ENCODE measurements at places on chromosomes 2 and 18.

DNA sequence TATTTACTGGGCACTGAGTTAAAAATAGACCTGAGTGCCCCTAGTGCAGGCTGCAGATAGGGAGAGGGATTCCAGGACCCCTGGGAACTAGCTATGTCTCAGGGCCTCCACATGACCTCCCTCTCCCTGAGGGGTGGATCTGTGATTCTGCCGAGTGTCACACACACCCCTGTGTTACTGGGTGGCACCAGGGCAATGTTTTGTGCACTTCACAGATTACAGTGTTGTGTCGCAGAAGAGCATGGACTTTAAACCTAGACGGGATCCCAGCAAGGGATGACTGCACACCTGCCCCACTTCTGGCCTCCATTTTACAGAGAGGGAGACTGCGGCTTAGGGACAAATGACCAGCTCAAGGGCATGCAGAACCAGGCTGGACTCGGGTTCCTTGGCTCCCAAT is 65.6 kb downstream of the ZFP36L2 start:
- DNase-seq = no peak

DNA sequence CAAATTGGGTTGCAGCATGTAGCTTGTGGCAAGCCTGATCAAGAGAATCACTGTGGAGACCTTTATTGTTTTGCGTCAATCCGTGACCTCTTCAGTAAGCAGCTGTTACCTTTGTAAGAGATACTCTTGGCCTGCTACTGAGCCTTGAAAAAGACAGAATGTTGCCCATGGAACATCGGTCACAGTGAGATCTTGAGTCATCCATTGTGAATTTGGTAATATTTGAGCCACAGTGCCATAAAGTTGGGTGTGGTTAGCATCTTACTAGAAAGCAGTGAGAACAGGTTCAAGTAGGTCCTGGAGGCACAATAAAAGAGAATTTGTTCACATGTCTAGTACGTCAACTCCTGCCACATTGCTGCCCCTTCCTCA is 12.7 kb upstream of the EFR3B start:
- no peak for DNase-seq

DNA sequence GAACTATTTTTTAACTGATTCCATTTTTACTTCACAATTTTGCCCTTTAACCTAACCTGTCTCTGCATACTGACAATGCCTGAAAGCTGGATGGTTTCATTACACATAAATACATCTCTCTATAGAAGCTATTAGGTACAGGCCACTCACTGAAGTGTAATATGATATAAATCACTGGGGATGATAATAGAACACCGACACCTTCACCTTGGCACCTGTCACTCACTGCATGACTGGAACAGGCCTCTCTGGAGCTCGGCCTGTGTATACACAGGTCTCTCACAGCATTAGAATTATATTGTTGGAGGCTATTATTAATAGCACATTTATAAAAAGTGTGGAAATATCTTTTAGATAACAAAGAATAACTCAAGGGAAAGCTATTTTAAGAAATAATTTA is 138.2 kb downstream of the TMEM131 start:
- DNase-seq = no peak

- DNase-seq = no peak
These were observed 31.0 kb upstream of the GREB1 start for GRCh38 chr2:11502740-11503292.

GRCh38 chr2:8886876-8887275 is 49.5 kb upstream of the KIDINS220 start:
- no peak for DNase-seq

DNA sequence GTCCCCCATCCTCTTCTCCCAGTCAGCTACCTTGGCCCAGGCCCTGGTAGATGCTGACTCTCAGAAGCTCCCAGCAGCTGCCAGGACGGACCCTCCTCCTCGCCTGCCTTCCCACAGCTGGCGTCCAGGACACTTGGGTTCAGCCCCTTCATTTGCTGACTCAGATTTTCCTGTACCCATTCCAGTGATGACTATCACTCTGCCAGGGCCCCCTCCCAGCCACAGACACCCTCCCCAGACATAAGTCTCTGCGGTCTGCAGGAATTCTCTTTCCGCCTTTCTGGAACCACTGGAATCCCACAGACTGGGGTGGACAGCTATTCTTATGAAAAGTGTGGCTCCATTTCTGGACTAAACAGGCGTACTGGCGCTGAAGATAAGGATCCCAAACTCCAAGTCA is 260.3 kb upstream of the EPAS1 start:
- DNase-seq = no peak

GRCh38 chr2:239509373-239510143 is 108.7 kb upstream of the HDAC4 start:
- no peak for DNase-seq

DNA sequence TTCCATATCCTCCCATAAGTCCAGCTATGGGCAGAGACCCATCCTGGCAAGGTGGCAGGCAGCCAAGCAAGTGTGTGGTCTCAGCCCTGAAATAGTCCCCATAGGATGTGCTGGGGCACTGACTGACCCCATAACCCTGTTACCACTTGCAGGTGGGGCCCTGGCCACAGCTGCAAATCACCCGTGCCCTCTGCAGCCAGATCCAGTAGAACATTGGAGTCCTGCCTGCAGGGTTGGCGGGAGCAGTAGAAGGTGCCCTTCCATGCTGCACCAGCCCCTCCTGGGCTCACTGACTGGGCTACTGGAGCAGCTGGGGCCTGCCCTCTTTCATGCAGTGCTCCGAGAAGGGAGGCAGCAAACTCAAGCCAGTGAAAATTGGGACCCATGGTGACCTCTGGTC is 112.6 kb upstream of the MCFD2 start:
- DNase-seq = no peak

DNA sequence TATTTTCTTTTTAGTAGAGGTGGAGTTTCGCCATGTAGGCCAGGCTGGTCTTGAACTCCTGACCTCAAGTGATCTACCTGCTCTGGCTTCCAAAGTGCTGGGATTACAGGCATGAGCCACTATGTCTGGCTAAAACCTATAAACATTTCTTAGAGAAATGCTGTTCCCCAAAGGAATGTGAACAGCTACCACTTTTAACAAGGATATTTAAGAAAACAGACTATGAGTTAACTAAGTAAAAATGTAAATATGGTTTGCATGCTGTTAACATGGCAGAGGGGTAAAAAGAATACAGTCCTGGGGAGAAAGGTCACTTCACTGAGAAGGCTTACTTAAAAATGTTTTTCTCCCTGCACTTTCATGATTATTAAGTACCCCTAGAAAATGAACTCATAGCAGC is 57.1 kb downstream of the SLC16A14 start:
- DNase-seq = peak; percentile 27

GRCh38 chr2:159616286-159616701 is at the start of gene BAZ2B:
BAZ2B (minus strand) TSS chr2:159616548; CDS start chr2:159478719, 137,829 bp downstream.
- DNase-seq = peak; percentile 43

GRCh38 chr18:69853051-69853450 is 94.6 kb downstream of the CD226 start:
- DNase-seq = no peak

GRCh38 chr2:147623328-147623727 is 221.5 kb upstream of the ACVR2A start:
- DNase-seq = no peak

- no peak for DNase-seq
These were observed 16.5 kb downstream of the STRN start for GRCh38 chr2:36949845-36950244.

- no peak for DNase-seq
These were observed 44.1 kb downstream of the FARP2 start for GRCh38 chr2:241399941-241400922.

DNA sequence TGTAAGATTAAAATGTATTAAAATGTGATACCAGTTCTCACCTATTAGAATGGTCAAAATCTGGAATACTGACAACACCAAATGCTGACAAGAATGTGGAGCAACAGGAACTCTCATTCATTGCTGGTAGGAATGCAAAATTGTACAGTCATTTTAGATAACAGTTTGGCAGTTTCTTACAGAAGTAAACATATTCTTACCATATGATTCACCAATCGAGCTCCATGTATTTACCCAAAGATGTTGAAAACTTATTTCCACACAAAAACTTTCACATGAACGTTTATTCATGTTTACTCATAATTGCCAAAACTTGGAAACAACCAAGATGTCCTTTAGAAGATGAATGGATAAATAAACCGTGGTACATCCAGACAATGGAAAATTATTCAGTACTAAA is 1193.5 kb upstream of the ACVR2A start:
- no peak for DNase-seq

- DNase-seq = no peak
These were observed 291.1 kb downstream of the MTX2 start for GRCh38 chr2:176560296-176560695.

DNA sequence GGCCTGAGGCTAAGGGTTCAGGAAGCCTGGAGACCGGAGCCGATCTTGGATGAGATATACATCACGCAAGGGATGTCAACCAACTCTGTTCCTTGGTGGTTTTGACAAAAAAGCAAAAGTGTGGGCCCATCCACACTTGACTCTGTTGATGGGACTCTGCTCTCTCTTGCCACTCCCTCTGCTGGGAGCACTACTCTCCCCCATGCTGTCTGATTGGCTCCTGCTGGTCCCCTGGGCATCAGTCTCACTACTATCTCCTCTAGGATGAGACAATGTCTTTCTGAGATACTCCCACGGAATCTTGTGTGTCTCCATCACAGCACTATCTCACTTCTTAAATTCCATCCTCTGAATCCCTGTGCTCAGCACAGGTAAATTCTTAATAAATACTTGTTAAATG is 56.8 kb upstream of the DNMT3A start:
- no peak for DNase-seq

DNA sequence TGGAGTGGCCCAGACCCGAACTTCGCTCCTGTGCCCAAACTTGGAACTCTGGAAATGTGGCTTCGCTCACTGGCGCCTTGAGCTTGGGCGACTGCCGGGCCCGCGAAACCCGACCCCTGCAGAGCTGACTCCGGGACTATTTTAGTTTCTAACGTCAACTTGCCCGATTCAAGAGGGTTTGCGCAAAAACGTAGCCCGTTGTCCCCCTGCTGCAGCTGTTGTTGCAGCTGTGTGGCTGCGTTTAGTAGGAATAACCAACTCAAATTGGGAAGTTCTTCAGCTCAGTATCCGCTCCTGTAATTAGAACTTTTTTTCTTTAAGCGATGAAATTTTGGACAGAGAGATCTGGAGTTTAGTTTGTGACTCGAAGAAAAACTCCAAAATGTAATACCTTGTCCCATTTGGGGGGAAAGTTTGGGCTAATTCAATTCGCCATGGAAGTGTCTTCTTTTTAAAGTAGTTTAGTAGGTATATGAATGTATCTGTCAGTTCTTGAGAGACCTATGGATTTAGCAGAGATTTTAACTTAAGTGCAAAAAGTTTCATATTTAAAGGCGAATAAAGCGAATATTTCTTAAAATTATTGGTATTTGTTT is 559 bp downstream of the MYL12A start:
- DNase-seq = no peak

- DNase-seq = no peak
These were observed 75.8 kb downstream of the COLEC12 start for GRCh38 chr18:424668-425067.

DNA sequence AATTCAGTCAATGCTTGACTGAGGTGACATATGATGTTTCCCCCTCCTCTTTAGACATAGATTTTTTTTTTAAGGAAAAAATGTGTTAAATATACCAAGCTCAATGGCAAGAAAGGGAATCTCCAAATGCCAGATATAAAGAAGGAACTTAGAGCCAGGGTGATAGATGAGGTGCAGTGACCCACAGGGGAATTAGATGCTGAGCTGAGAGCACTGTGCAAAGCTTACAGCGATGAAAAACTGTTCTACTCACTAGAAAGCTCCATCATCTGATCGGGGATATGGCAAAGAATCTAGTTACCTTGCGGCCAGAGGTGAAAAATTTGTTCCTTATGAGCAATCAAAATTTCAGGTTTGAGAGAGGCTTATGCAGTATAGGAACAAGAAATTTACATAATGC is 150.9 kb upstream of the ZFP36L2 start:
- no peak for DNase-seq

- DNase-seq = no peak
These were observed 6.5 kb upstream of the THOC1 start for GRCh38 chr18:274313-274712.

DNA sequence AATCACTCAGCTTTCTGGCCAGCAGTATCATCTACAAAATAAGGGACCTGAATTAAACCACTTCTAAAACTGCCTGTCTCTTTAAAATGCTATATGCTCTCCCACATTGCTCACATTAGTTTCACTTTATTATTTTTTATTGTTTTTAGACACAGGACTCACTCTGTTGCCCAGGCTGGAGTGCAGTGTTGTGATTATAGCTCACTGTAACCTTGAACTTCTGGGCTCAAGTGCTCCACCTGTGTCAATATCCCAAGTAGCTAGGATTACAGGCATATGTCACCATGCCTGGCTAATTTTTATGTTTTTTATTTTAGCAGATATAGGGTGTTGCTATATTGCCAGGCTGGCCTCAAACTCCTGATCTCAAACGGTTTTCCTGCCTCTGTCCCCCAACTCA is 591.3 kb upstream of the ZNF804A start:
- no peak for DNase-seq

DNA sequence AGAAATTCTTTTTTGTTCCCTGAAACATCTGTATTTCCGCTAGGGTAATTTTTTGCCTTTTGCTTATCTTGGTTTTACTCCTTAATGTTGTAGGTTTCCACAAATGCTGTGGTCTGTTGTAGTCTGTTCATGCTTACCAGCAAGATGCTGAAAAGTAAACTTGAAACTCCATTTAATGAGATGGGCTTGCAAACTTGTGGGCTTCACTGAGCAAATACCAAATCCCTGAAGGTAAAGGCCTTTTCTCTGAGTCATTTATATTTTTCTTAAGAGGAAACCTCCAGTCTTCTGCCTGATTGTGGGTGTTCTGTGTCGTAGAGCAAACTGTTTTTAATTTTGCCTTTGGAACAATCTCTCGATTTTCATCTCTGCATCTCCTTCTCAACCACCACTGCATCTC is 9.3 kb downstream of the SP140 start:
- no peak for DNase-seq

GRCh38 chr2:3899536-3900155 is 196.3 kb downstream of the DCDC2C start:
- no peak for DNase-seq

GRCh38 chr2:41914936-41915335 is 132.9 kb upstream of the PKDCC start:
- no peak for DNase-seq
